ENCODE measurements at places on chromosomes 3 and 15.

GRCh38 chr3:18649666-18650363, 224.7 kb upstream of the SATB1 start:
- DNase-seq: no peak

DNA sequence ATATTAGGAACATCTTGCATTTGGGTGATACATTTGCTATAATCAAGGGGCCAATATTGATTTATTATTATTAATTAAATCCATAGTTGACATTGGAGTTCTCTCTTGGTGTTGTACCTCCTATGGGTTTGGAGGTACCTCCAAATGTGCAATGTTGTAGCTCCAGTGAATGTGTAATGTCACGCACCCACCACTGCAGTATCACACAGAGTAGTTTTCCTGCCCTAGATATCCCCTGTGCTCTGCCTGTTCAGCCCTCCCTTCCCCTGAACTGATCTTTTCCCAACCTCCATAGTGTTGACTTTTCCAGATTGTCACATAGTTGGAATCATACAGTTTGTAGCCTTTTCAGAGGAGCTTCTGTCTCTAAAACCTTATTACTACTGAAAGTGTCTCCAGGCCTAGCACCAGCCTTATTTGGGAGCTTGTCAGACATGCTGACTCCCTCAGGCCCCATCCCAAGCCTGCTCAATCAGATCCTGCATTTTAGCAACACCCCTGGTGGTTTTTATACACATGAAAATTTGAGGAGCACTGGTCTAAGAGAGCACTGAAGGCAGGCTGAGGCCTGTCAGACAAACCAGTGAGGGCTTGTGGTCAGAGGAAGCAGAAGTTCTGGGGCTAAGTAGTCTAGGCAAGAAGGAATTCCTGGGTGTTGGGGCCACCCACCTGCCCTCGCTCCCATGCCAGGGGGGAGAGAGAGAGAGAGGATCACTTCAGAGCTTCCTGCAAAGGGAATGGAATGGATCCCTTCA, 73.4 kb downstream of the SLC6A11 start:
- no peak for DNase-seq

- no peak for DNase-seq
Observed at GRCh38 chr3:52063026-52063723, 6.8 kb upstream of the DUSP7 start.

DNA sequence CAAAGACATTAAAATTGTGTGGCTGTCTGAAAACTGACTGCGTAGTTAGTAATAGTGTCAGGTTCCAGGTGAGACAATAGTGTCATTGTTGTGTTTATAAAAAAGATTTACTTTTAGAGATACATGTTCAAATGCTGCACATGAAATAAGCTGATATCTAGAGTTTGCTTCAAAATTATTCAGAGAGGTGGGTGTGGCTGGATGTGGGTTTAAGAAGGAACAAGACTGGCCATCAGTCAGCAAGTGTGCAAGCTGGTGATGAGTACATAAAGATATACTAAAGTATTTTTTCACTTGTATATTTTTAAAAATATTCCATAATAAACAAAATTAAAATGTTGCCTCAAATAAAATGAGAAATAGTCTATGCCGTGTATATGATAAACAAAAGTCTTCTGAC, 190.6 kb downstream of the ARRDC4 start:
- DNase-seq: no peak

- DNase-seq: no peak
Observed at GRCh38 chr3:190101320-190102011, 19.2 kb downstream of the P3H2 start.

DNA sequence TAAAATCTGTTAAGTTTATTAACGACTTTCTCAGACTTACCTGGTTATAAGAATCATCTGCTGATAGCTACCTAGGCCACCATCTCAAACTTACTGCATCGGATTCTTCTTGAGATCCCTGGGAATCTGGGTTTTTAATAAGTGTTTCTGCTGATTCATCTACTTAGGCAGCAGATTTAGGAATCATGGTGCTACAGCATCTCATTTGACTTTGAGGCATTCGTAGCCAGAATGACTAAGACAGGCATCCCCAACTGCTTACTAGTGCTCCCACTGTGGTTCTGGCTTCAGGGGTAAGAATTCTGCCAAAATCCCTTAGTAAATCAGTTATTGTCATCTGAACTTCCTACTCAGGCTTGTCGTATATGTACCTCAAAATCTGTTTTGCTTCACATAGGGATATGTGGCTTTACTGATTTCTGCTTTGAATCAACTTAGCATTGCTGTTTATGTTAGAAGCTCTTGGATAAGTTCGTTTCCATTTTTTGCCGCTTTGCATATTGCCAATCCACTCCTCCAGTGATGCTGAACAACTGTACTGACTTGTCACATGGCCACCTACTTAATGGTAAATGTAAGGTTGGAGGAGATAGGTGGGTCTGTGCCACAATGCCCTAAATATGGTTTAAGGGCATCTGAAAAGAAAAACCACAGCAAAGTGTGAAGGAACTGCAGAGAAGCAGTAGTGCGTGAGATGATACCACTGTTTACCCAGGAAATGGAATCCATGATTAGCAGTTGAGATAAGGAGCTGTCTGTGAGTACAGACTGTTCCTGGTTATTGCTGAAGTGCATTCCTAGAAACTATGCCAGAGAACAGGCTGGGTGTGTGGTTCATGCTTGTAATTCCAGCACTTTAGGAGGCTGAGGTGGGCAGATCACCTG, 60.3 kb downstream of the MAP6D1 start:
- no peak for DNase-seq

DNA sequence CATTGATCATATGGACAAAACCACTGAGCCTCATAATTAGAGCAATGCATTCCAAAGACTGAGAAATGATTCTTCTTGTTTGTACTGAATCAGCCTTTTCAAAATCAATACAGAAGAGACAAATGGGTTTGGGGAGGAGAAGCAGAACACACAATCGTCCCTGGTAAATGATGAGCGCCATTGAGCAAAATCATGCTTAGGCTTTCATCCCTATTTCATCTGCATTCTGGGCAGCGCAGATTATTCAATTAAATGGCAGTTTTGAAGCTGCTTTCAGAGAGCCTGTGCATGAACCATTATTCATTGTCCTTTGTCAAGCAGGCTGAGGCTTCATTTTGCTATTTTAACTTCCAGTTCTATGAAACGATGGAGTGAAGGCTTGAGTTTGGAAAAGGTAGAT, 371.9 kb downstream of the CACNA2D3 start:
- DNase-seq: no peak

- DNase-seq: no peak
Observed at GRCh38 chr15:99487337-99487730, 78.5 kb upstream of the MEF2A start.

DNA sequence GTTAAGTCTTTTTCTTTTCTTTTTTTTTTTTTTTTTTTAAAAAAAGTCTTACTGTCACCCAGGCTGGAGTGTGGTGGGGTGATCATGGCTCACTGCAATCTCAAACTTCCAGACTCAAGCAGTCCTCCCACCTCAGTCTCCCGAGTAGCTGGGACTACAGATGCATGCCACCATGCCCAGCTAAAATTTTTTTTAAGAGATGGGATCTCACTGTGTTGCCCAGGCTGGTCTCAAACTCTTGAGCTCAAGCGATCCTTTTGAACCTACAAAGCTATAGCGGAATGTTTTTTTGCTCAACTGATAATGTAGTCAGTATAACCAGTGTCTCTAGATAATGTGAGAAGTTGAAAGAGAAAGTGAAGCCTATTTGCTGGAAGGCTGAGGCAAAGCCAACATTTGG, 3.9 kb upstream of the IGF2BP2 start:
- no peak for DNase-seq

- DNase-seq: no peak
Observed at GRCh38 chr3:55858727-55859126, 371.6 kb upstream of the WNT5A start.

DNA sequence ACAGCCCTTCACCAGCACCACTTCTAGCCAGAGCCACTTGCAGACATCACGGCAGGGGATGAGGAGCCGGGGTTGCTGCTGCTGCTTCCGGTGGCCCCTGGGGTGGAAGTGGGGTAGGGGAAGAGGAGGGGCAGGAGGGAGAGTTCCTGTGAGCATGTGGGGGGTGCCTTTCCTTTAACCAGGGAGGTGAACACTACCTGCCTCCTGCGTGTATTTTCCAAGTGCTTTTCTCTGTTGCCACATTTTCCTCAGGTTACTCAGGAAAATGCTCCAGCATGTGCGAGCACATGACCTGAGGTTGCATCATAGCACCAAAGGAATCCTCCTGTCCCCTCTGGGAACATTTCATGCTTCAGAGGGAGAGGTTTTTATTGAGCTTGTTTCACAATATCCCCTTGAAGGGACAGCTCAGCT, 12.2 kb upstream of the SACM1L start:
- peak; percentile 51 for DNase-seq

DNA sequence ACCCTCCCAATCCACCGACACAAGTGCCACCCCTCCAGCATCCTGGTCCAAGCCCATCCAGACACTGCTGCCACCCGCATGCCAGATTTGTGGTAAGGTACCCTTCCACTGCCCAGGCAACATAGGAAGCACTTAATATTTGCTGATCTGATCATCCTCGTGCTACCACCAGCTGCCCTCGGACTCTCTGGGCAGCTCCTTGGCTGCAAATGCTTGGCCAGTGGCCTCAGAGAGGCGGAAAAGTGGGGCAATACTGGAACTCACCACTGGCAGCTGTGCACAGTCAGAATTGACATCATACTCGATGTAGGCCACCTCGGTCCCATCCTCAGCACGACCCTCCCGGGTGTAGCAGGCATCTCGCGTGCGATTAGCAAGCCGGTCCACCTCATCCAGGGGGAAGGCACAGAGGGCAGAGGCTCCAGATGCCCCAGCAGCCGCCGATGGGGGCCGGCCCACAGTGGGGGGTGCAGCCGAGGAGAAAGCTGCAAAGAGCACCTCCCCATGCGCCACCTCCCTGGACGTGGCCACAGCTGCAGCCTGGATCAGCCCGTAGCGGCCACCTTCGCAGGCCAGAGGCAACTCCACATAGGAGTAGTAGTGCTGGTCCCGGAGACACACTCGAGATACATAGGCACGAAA, 6.5 kb downstream of the PLXNB1 start:
- DNase-seq: no peak

DNA sequence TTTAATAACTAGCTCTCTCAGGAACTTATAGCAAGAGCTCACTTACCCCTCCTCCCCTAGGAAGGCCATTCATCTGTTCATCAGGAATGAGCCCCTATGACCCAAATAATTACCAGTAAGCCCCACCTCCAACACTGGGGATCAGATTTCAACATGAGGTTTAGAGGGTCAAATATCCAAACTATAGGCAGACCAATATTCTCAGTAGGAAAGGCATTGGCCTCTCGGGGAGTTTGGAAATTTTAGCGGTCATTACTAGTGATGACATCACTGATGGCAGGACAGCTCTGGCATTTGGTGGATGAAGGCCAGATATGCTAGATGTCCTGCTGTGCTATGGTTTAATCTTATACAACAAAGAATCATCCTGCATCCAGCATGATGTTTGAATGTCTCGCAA, 15.2 kb upstream of the CD47 start:
- DNase-seq: no peak

- no peak for DNase-seq
Observed at GRCh38 chr3:113286524-113286923, 75.2 kb downstream of the BOC start.

GRCh38 chr15:42108806-42109205, 14.4 kb upstream of the PLA2G4D start:
- DNase-seq: no peak

DNA sequence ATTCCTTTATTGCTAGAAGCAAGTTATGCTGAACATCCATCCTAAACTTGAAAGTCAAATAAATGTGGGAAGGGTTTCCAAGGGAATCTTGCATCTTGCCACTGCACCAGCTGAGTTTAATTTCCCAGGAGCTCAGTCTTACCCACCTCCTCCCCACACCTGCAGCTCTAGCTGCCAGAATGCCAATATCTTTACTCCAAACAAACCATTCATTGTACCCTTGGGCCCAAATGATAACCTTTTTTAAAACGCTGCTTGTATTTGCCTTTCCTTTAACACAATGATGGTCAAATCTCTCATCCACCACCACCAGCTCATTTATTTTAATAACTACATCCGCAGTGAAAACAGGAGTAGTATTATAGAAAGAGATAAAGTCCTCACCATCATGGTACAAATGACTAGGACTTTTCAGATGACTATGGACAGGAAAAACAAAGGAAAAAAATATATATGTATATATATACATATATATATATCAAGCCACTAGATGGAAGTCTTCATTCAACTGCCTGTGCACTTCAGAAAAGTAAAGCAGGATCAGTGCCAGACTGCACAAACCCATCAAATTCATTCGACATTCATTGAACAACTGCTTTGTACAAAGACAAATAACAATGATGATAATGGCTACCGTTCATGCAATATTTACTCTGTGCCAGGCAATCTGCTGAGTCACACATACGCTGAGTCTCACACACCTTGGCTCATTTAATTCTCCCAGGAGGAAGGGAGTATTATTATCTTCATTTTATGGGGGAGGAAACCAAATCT, 44.0 kb downstream of the BFSP2 start:
- no peak for DNase-seq

DNA sequence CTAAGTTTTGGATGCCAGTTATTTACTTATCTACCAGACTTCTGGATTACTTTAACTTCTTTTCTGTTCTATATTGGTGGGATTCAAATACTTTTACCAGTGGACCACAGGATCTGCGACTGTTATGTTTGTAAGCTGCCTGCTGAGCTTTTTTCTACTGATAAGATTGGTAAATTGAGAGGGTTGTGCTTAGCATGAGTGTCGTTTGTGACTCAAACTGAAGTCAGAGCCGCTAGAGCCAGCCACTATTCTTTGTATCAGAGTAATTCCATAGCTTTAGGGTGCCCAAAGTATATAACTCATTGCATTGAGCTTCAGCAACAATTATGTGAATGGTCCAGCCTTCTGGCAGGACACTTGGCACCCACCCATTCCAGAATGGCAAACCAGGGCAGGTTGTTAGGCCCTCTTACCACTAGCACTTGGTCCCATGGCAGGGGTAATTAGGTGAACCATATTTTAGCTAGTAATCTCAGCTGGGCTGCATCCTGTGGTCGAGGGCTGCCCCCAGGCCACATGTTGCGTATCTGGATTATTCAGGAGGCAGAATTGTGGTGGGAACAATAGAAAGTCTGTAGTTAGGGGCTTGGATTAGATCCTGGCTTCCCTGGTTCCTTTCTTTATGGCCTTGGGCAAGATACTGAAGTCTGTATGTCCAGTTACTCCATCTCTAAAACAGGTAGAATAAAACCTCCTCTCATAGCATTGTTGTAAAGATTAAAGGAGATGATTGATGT, 6.0 kb downstream of the PLCL2 start:
- no peak for DNase-seq

GRCh38 chr15:56017920-56018319, 24.5 kb upstream of the NEDD4 start:
- no peak for DNase-seq

DNA sequence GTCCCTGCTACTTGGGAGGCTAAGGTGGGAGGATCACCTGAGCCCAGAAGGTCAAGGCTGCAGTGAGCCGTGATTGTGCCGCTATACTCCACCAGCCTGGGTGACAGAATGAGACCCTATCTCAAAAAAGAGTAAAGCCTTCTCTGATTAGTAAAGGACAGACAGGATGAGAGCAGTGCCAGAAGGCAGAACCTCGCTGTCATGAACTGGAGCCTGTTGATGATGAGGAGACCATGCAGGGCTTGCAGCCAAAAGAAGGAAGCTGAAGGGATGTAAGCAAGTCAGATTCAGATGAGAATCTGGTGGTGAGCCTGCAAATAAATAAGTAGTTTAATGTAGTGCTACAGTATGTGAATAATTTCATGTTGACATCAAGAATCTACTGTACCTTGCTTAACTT, 52.8 kb downstream of the USP50 start:
- no peak for DNase-seq
